ENCODE measurements at places on chromosomes 12 and 14. TPM values are rescaled to one million over a fixed set of nuclear protein-coding genes. Genes with fewer than 3 reads are reported as not detected.

Gene GDF3
- total RNA-seq, result not detected

Gene OTOGL
- total RNA-seq, result not detected

Gene KCNH3
- total RNA-seq, result not detected

Gene KLRK1
- not detected for total RNA-seq

Gene DBX2
- total RNA-seq, result not detected

Gene ATN1
- 17.5 TPM for total RNA-seq

Gene RNASE11
- total RNA-seq, result not detected

Gene NEMF
- total RNA-seq, result 26.0 TPM

Gene PMCH
- total RNA-seq, result not detected

Gene MYG1
- total RNA-seq, result 61.8 TPM

Gene ZDHHC22
- total RNA-seq, result not detected

Gene KLRD1
- not detected for total RNA-seq

Gene WDHD1
- total RNA-seq, result 12.0 TPM

Gene RPGRIP1
- not detected for total RNA-seq

Gene RNU6-8
- not detected for total RNA-seq

Gene ANKS1B
- not detected for total RNA-seq

Gene CCDC196
- total RNA-seq, result not detected

Gene SLC6A12
- total RNA-seq, result not detected

Gene LHX5
- total RNA-seq, result 1.2 TPM

Gene MSI1
- total RNA-seq, result not detected

Gene PRPF40B
- 18.0 TPM for total RNA-seq

Gene CRIP2
- total RNA-seq, result 141 TPM

Gene REP15
- 0.08 TPM for total RNA-seq

Gene OR8S1
- total RNA-seq, result not detected

Gene KLRG1
- 1.4 TPM for total RNA-seq

Gene CCDC88C
- 0.86 TPM for total RNA-seq

Gene KRT76
- total RNA-seq, result not detected
